ENCODE measurements at places on chromosomes 11 and 22. TPM values are rescaled to one million over a fixed set of nuclear protein-coding genes. Genes with fewer than 3 reads are reported as not detected.

IGSF9B gene
- 5.0 TPM for total RNA-seq

BACE1 gene
- total RNA-seq = 11.5 TPM

ANO3 gene
- 0.13 TPM for total RNA-seq

GRCh38 chr11:128546916-128547315, 40.4 kb downstream of the ETS1 start:
- no peak for DNase-seq
- H3K27ac ChIP-seq = no peak overlapping the region
- no peaks in the 10 kb centered on the region for H3K27me3 ChIP-seq
- no peaks in the 10 kb centered on the region for H3K36me3 ChIP-seq

Data from colonic mucosa (tissue), 4 donors.